ENCODE measurements at places on chromosomes 5 and 9. TPM values are rescaled to one million over a fixed set of nuclear protein-coding genes. Genes with fewer than 3 reads are reported as not detected.

DNA sequence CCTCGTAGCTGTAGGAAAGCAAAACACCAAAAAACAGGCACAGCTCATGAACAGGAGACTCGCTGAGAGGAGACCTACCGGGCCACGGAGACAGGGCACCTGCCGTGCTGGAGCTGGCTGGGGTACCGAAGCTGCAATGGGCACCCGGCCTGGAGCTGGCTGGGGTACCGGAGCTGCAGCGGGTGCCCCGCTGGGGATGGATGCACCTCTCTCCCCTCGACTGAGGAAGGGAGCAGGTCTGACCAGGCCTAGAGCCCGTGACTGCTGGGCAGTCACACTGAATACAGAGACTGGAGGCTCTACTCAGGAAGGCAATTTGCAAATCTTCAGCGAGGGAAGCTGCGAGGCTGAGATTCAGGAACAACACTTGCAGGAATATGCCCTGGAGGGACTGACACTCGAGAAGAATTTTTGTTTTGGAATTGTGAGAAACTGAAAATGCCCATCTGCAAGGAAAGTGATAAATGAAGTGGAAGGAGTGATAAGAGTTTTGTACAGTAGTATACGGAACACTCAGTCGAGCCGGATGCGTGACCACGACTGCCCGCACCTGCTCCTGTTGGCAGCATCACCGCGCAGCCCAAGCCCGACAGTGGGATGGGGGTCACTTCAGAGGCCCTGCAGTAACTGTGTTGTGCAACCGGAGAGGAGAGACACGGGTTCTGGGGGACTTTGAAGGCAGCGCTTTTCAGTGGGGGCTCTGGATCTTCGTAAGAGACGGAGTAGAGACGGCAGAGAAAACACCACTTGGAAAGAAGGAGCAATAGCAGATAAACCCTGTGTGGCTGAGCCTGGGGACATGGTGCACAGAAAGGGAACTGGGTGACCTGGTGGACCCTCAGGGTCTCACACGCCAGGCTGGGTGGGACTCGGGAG lies 27.9 kb upstream of the LPCAT1 start:
- no peak for DNase-seq

GRCh38 chr5:33153372-33153771 lies 287.4 kb upstream of the TARS1 start:
- DNase-seq = no peak

DNA sequence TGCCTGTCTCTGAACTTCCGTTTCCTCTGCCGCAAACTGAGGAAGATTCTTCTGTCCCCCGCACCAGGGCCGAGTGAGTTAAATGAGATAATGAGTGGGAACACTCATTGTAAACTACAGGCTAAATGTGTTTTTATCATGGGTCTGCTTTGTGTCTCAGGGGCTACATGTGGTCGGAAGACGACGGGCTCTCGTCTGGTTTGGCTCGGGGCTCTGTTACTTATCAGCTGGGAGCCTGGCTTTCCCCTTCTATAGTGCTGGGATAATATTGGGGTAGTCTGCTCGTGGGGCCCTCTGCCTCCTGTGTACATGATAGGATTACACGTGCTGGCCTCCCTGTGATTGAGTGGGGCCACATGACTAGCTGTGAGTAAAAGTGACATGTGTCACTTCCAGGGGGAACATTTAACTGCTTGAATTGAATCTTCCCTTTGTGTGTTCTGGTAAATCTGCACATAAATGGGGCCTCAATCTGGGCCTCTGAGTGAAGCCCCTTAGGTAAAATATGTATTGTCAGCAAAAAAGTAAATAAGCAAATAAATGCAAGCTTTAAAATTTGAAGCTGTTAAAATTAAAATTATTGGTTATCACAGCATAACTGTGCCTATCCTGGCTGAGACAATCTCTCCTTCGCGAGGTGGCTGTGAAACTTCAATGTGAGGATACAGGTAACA lies 86.9 kb upstream of the SH3PXD2B start:
- no peak for DNase-seq

DNA sequence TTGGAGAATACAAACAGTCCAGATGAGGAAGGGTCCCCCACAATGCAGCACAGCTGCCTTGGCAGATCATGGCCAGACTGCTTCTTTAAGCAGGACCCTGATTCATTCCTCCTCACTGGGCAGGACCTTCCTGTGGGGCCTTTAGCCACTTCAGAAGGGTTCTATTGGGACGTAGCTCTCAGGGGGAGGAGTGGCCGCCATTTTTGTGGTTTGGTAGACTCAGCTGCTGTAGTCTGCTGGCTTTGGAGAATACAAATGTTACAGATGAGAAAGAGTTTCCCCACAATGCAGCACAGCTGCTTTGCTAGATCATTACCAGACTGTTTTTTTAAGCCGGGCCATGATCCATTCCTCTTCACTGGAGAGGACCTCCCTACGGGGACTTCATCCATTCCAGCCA lies 57.4 kb downstream of the TMEM38B start:
- DNase-seq = no peak

DNA sequence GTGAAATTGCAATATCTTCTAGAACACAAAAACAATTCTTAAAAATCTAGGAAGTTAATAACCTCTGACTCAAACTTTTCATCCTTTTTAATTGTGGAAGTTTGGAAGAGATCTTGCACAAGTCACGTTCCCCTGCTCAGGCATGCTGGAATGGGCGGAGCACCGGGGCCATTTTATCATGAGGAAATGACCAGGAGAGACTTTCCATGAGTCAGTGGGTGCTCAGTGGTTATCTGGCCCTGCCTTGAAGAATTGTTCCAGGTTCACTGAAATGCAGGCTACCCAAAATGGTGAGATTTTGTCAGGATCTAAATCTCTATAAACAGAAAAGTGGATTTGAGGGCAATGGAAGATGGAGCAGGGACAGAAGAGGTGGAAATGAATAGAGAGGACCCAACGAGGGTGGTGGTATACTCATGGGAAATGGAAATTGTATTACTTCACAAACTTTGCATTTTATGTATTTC lies 61.2 kb downstream of the FYB1 start:
- no peak for DNase-seq

DNA sequence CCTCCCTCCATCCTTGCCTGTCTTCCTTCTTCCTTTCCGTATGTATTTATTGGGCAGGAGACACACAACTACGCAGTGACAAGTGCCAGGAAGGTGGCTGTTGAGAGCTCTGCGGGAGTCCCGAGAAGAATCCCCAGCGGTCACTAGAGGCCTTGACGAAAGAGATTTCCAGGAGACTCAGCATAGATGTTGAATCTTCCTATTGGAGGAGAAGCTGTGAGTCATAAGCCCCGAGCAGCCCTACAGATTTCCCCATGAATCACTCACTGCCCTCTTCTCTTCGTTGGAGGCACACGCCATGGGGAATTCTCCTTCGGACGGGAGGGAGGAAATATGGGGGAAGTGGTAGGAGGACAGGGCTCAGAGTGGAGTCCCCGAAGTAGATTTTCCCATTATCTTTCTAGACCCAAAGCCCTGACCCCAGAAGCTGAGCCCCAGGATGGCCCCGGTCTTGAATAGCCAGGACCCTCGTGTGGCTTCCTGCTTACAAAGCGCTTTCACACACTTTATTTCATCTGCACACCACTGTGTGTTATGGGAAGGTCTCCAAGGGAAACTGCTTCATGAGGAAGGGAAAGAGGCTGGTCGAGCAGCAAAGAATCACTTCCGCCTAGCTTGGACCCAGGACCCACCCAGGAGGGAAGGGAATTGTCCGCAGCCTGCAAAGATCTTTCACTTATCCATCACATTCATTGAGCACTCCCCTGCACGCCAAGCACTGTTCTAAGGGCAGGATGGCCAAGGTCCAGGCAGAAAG lies 12.7 kb downstream of the DUSP1 start:
- DNase-seq = no peak

Gene DBN1
- total RNA-seq = 11.8 TPM

Gene NFX1
- total RNA-seq = 35.2 TPM

Gene MARVELD2
- total RNA-seq = 56.6 TPM

Gene OBP2B
- not detected for total RNA-seq

Gene BAG1
- total RNA-seq = 163 TPM
